ENCODE measurements at places on chromosomes 1 and 21. TPM values are rescaled to one million over a fixed set of nuclear protein-coding genes. Genes with fewer than 3 reads are reported as not detected.

The FCER1A gene
- not detected for total RNA-seq

The PPP1R12B gene
- total RNA-seq, result 420 TPM

The SH2D5 gene
- 0.63 TPM for total RNA-seq

The GSTM5 gene
- 2.8 TPM for total RNA-seq

The MAN1C1 gene
- 13.6 TPM for total RNA-seq

The LIN28A gene
- not detected for total RNA-seq

The SIPA1L2 gene
- total RNA-seq, result 100 TPM

The PRXL2B gene
- total RNA-seq, result 6.4 TPM

The TDRD5 gene
- total RNA-seq, result 0.20 TPM

The GPR89A gene
- total RNA-seq, result 15.2 TPM

The CFAP141 gene
- not detected for total RNA-seq

The RGS1 gene
- total RNA-seq, result 24.7 TPM

The NHLH1 gene
- total RNA-seq, result not detected

The PPM1J gene
- 5.5 TPM for total RNA-seq

The DMRTA2 gene
- not detected for total RNA-seq

The SAMD13 gene
- 1.1 TPM for total RNA-seq

The LRRN2 gene
- 6.6 TPM for total RNA-seq

The SPRR2E gene
- total RNA-seq, result not detected

The TEX38 gene
- not detected for total RNA-seq

The JAM2 gene
- total RNA-seq, result 12.3 TPM

The PEAR1 gene
- total RNA-seq, result 7.9 TPM

The ZNF678 gene
- 2.7 TPM for total RNA-seq

The LCE1A gene
- total RNA-seq, result not detected

The OR14C36 gene
- not detected for total RNA-seq

The ANGPTL1 gene
- total RNA-seq, result 19.0 TPM

The ANGPTL3 gene
- total RNA-seq, result not detected

The LCE1F gene
- total RNA-seq, result not detected

The ERICH3 gene
- total RNA-seq, result 0.07 TPM

The EDARADD gene
- total RNA-seq, result not detected

The CNR2 gene
- total RNA-seq, result not detected

Data from right atrium auricular region (tissue), 2 donors.